ENCODE measurements at places on chromosomes 4 and X. TPM values are rescaled to one million over a fixed set of nuclear protein-coding genes. Genes with fewer than 3 reads are reported as not detected.

DNA sequence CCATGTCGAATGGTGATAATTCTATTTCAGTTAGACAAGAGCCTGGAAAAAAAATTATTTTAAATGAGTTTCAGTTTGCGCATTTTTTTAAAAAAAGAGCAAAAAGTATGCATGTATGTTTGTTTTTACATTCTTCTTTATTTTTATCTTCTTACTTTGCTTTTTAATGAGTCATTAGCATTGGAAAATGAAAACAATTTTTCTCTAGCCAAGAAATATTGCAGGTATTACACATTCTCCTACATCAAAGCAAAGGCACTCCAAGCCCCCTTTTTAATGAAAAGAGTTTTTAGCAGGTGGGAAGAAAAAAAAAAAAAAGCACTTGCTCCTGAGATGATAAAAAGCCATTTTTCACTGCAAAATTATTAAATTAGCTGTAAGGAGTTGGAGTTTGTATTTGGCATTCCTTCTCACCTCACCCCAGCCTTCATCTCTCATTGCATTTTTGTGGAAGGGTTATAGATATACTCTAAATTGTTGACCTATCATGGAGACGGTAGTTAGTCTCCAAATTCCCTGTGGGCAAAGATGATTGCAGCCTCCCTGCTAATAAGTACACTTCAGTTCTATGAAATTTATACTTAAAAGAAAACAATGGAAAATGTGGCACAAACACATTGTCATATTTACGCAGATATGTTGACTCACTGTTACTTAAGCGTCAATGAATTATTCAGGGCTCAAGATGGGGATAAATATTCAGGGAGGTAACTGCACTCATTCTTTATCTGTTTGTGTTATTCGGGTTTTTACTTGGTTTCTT is 43.8 kb downstream of the PALLD start:
- DNase-seq = no peak

- no peak for DNase-seq
Observed at GRCh38 chr4:24003496-24003895, 113.6 kb upstream of the PPARGC1A start.

GRCh38 chr4:36333303-36333877 is 52.0 kb downstream of the DTHD1 start:
- DNase-seq = no peak

DNA sequence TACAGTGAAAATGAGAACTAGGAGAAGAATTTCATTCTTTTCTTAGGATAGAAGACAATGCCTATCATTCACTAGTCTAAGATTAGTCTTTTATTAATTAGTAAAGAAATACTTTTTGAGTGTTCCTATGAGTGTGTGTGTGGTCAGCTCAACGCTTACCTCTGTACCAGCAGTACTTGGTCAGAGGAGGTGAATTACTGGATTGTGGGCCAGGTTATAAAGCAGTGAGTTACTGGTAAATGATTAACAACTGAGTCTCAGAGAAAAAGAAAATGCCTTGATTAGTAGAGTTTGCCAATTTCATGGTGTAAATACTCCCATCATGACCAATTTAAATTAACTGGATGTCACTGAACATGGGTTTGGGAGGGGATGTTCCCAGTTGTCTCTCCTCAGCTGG is 444.6 kb downstream of the STIM2 start:
- DNase-seq = no peak

DNA sequence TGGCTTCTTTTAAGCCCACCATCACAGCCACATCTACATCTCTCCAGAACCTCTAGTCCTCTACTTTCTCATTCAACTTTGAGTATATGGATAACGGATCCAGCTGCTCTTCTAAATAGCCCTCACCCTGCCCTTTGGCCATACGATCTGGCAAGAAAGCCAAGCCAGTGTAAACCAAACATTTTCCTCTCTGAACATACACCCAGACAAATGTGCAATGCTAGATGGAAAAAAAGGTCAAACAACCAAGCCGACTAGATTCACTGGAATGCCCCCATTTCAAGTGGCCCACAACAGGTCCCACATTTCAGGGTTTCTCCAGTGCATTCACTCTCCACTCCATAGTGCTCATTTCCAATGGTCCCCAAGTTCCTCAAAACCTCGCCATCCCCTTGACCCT is 24.0 kb downstream of the USP46 start:
- peak; percentile 67 for DNase-seq

- DNase-seq = no peak
Observed at GRCh38 chr4:62549601-62550000, 1349.5 kb downstream of the ADGRL3 start.

DNA sequence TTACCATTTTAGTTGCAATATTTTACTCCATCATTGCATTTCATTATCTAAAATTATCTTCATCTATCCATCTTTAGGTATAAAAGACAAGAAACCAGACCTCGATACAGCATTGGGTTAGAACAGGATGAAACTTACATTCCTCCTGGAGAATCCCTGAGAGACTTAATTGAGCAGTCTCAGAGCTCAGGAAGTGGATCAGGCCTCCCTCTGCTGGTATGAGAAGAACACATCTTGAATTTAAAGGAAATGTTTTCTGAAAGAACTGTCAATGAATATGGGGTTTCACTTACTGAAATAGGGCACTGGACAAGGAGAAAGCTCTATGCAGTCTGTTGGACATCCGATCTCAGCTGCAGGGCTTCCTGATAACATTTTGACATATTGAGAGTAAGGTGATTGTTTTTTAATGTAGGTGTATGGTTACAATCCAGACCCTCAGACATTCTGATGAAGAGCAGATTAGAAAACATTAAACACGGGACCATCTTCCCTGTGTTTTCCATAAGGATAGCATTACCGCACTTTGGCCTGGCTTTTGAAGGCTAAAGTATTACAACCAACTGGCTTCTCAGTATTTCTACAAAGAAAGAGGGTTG is 367.2 kb downstream of the BMPR1B start:
- DNase-seq = no peak

The SHROOM4 gene
- total RNA-seq = 0.75 TPM

The ADH1A gene
- total RNA-seq = 355 TPM

The ZNF81 gene
- total RNA-seq = 5.3 TPM

The FAAH2 gene
- total RNA-seq = 9.4 TPM

The CT55 gene
- not detected for total RNA-seq
